ENCODE measurements at places on chromosomes 11 and 22. TPM values are rescaled to one million over a fixed set of nuclear protein-coding genes. Genes with fewer than 3 reads are reported as not detected.

Gene GPHA2
- total RNA-seq = not detected

Gene F2
- total RNA-seq = not detected

Gene LINC01488
- not detected for total RNA-seq

Gene P4HA3
- 21.9 TPM for total RNA-seq

Gene MMP27
- not detected for total RNA-seq

Gene SULT4A1
- not detected for total RNA-seq

Gene RIC3
- total RNA-seq = under 0.01 TPM

Gene SPDYC
- not detected for total RNA-seq

Gene FOLR1
- 0.12 TPM for total RNA-seq

Gene POLR2F
- 34.7 TPM for total RNA-seq

Gene MMP8
- total RNA-seq = 0.11 TPM
